ENCODE measurements at places on chromosomes 3 and 15.

DNA sequence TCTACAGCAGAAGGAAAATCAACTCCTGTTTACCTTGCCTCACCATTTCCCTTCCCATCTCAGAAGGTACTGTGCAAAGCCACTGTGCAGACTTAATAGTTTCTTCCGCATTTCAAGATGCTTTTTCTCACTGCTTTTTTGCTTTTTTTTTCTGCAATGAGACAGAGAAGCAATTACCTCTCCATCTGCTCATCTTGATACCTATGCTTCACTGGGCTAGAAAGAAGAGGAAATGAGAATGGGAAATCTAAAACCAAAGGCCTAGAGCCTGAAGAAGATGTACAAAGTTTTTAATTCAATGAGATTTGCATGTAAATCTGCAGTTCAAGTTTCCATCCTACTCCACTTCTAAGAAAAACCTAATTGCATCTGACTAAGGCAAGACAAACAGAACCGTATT is 238.1 kb upstream of the SETMAR start:
- no peak for DNase-seq

GRCh38 chr3:64254443-64254842 is 29.2 kb upstream of the PRICKLE2 start:
- no peak for DNase-seq

- DNase-seq: no peak
These were observed 76.3 kb downstream of the THBS1 start for GRCh38 chr15:39657181-39657580.

DNA sequence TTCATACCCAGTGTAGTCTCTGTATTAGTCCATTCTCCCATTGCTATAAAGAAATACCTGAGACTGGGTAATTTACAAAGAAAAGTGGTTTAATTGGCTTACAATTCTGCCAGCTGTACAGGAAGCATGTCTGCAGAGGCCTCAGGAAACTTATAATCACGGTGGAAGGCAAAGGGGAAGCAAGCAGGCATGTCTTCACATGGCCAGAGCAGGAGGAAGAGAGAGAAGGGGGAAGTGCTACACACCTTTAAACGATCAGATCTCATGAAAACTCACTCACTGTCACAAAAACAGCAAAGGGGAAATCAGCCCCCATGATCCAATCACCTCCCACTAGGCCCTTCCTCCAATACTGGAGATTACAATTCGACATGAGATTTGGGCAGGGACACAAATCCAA is 6.3 kb upstream of the PARP14 start:
- DNase-seq: no peak

DNA sequence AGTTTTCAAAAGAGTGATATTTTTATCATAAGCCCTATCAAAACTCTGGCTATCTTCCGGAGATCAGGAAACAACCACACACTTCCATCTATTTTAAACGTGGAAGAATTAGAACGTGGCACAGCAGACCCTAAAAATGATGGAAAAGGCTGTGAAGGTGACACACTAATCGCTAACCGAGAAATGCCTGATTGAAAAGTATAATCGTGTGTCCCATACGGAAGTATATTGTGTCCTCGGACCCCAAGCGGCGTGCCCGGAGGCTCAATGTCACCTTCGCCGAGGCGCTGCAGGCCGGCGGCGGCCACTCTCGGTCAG is 642 bp downstream of the COX5A start:
- no peak for DNase-seq

DNA sequence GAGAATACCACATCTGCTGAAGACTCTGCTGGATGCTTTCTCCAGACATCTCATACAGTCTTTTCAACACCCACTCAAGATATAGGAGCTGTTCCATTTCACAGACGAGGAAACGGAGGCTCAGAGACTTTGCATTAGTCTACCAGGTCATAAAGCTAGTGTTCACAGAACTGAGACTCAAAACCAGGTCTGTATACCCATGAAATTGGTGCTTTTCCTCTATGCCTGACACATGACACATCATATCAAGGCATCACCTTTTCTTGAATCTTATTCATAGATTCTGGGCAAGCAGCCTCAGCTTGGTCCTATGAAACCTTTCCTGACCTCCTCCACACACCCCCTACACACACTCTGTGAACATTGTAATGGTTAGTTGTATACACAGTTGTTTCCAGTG is 101.2 kb downstream of the LPP start:
- no peak for DNase-seq

DNA sequence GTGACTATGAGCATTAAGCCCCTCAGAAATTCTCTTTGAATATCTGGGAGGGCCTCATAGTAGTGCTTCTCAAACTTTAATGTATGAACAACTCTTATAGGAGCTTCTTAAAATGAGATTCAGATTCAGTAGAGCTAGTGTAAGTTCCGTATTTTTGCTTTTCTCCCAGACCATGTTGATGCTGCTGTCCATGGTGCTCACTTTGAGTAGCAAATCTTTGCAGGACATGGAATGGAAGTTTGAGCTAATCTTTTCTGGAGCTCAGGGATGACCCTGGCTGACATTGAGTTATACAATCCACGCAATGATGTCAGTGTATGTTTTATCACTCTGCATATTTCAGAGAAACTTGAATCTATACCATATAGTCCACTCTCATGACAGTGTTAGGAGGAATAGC is 134.2 kb downstream of the OTOL1 start:
- no peak for DNase-seq
